Mesenchymal stem cell (in vitro differentiated cells and primary cell): ENCODE measurements at places on chromosomes 11 and 22.

DNA sequence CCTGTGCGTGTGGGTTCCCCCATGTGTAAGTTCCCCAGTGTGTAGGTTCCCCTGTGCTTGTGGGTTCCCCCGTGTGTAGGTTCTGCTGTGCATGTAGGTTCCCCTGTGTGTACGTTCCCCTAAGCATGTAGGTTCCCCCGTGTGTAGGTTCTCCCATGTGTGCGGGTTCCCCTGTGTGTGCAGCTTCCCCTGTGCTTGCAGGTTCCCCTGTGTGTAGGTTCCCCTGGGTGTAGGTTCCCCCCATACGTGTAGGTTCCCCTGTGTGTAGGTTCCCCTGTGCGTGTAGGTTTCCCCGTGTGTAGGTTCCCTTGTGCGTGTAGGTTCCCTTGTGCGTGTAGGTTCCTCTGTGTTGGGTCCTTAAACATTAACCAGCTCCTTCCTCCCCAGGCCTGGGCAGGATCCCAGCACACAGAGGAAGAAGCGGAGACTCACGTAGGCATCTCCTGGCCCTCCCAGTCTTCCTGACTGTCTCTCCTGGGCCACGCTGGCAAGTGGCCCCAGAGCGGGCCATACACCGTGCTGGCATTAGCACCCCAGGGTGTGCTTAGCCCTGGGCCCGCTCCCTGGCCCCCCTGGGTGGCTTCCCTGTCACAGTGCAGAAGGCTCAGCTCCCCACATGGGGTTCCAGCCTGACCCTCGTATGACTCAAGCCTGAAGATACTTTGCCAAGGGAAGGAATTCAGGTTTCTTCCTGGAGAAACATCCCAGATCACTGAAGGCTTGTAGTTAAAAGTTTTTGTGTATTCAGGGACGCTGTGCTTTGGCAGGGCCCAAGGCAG, 2.8 kb upstream of the GRAMD4 start:
- no peak overlapping the region for H3K4me3 ChIP-seq
- no peaks in the 10 kb centered on the region for H3K27me3 ChIP-seq
- H3K36me3 ChIP-seq = peaks cover 15% of the 10 kb centered on the region
- H3K4me1 ChIP-seq = peaks cover 50% of the 10 kb centered on the region
- no peak for DNase-seq

DNA sequence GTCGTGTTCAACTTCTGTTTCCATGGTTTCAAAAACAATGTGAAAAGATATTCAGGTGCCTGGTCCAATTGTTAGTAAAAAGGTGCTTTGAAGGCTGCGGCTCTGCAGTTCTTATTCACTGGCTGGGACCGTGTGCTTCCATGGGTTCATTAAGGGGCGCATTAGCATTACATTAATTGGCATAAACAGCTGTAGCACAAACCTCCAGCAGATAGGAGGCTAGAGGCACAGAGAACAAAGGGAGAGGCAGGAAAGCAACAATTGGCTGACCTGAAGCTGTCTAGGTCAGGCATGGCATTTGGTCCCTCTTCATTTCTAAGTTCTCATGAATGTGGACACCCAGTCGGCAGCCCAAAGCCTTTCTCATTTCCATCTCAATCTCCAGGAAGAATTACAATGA, 16.6 kb downstream of the PAK1 start:
- peaks cover 2% of the 10 kb centered on the region for H3K4me1 ChIP-seq
- H3K36me3 ChIP-seq = no peaks in the 10 kb centered on the region
- H3K27me3 ChIP-seq = no peaks in the 10 kb centered on the region
- H3K4me3 ChIP-seq = no peak overlapping the region
- no peak overlapping the region for H3K27ac ChIP-seq

DNA sequence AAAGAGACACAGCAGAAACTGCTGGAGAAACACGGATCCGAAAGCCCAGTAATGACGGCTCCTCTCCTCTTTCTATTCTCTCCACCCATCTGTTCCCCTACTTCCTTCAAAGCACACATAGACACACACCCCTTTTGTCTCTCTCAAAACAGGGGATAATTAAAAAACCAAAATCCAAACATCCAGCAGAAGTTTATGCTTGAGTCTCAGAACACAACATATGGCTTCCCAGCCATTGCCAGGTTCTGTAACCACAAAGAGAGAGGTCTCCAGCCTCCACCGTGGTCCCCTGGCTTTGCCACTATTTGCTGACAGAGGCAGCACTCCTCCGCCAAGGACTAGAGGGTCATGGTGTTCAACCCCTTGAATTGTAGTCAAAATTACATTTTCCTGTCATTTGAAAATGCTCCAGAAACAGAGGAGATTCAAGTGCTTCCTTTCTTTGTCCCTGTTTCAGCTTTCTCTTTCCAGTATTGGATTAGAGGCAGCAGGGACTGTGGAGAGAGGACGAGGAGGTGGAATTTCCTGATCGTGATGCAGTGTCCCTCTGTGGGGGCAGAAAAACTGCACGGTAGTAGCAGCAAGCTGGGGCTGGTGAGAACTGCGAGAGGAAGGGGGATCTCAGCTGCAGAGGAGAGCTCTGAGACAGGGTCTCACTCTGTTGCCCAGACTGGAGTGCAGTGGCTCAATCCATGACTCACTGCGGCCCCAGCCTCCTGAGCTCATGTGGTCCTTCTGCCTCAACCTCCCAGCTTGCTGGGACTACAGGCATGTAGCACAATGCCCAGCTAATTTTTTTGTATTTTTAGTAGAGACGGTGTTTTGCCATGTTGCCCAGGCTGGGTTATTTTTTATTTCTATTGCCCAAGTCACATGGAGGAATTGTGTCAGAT, 60.3 kb downstream of the UBASH3B start:
- H3K27ac ChIP-seq = no peak overlapping the region
- peaks cover 4% of the 10 kb centered on the region for H3K36me3 ChIP-seq
- peak; percentile 37 for DNase-seq
- no peaks in the 10 kb centered on the region for H3K27me3 ChIP-seq

DNA sequence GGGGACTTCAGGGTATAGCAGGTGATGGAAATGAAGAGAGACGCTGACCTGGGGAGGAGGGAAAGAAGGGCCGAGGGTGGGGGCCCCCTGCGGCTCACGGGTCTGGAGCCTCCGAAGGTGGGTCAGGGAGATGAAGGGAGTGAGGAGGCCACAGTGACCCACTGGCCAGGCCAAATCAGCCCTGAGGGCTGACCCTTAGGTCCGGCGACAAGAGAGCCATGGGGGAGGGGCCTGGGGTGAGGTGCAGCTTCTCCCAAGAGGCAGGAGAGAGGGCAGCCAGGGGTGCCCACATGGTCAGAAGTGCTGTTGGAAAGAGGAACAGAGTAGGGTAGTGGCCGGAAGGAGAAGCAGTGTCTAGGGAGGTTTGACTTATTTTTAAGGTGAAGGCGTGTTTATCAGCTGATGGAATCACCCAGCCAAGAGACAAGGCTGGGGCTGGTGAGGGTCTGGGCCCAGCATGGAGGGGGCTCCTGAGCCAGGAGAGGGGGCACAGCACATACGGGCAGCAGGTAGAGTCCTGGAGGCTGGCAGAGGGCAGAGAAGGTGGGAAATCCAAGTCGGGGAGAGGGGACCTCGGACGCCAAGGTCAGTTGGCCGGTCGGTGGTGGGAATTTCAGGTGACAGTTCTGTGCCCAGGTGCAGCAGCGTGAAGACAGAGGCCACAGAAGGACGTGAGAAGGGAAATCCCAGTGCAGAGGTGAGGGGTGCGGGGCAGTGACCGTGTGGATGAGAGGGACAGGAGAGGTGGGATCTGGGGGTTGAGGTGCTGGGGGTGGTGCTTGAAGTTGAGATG, 49.0 kb downstream of the LINC01488 start:
- H3K4me1 ChIP-seq = peaks cover 2% of the 10 kb centered on the region
- peaks cover 25% of the 10 kb centered on the region for H3K27me3 ChIP-seq
- H3K36me3 ChIP-seq = no peaks in the 10 kb centered on the region
- no peak overlapping the region for H3K4me3 ChIP-seq

GRCh38 chr11:61446211-61446651, 16.3 kb downstream of the SDHAF2 start:
- peaks cover 12% of the 10 kb centered on the region for H3K4me1 ChIP-seq
- DNase-seq = peak; percentile 96
- peak overlapping the region; percentile 64 for H3K27ac ChIP-seq

DNA sequence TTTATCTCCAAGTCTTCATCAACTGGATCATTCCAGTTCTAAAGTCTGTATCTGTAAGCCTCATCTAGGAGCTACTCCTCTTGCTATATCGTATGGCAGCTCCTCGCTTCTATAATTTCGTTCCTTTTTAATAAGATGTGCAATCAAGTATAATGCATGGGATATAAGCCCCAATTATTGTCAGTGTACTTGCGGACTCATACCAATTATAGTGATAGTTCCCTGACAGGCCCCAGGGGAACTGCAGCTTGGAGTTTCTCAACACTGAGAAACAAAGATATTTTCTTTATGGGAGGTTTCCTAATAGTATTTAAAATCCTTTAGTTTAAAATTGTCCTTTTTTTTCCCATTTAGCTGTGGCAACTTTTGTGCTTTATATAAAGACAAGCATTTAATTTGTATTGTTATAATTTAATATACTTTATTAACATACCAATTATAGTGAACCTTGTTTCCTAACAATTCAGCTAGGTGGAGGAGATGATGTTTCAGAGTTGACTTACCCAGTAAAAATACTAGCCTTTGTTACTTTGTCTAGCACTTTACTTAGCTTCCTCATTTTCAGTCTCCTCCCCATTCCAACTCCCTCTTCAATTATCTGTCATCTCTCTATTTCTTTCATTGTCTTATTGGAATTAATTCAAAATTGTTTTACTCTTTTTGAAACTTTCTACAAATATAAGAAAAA, 25.3 kb upstream of the DDX17 start:
- no peaks in the 10 kb centered on the region for H3K27me3 ChIP-seq
- no peaks in the 10 kb centered on the region for H3K4me1 ChIP-seq
- no peak for DNase-seq
- no peaks in the 10 kb centered on the region for H3K36me3 ChIP-seq
- no peak overlapping the region for H3K27ac ChIP-seq
- no peak overlapping the region for H3K4me3 ChIP-seq
